ENCODE measurements at places on chromosomes 12 and 14. TPM values are rescaled to one million over a fixed set of nuclear protein-coding genes. Genes with fewer than 3 reads are reported as not detected.

The CRIP2 gene
- 120 TPM for total RNA-seq

The OR6C74 gene
- total RNA-seq: not detected

GRCh38 chr14:89178376-89178775 is 238.7 kb downstream of the FOXN3 start:
- DNase-seq: no peak

DNA sequence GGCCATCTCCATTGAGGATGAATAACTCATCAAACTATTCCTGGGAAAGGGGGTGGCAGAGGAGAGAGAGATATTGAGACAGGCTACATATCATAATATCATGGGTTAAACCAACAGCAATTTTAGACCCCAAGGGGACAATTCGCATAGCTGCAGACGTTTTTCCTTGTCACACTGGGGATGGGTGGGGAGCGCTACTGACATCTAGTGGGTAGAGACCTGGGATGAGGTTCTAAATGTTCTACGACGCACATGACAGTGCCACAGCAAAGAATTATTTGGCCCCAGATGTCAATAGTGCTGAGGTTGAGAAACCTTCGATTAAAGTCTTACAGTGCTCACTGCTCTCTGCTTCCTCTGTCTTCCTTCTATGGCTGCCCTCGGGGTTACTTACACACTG is 425.6 kb downstream of the NRXN3 start:
- DNase-seq: peak; percentile 3

DNA sequence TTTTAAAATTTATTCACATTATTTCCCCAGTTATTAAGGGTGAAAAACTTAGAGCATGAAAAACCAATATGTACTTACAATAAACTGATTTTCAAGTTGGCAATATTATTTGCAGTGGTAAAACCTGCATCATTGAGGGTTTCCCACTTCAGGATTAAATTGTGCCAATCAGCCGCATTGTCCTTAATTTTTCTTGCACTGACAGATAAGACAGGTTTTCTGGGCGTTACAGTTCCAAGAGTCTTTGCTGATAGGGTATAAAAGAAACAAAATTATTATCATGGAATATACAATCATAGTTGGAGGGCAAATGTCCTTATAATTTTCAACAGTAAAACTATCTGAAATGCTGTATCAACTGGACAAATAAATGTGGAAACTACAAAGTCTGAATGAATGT is 3.3 kb downstream of the CINP start:
- DNase-seq: no peak

DNA sequence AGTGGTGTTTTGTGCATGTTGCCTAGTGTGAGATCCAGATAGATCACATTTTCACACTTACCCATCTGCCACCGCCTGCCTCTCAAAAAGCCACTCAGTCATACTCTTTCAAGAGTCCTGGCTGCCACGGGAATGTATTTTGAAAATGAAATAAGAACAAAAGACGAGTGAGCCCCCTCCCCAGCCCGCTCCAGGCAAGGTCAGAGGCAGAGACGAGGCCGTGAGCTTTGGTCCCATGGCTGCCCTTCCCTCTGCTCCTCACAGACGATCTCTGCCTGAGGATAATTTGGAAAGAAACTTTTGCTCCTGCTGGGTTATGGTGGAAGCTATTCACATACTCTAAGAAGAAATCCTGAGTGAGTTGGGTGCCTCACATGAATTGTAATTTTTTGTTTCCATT is 924.3 kb downstream of the BCL11B start:
- DNase-seq: no peak

DNA sequence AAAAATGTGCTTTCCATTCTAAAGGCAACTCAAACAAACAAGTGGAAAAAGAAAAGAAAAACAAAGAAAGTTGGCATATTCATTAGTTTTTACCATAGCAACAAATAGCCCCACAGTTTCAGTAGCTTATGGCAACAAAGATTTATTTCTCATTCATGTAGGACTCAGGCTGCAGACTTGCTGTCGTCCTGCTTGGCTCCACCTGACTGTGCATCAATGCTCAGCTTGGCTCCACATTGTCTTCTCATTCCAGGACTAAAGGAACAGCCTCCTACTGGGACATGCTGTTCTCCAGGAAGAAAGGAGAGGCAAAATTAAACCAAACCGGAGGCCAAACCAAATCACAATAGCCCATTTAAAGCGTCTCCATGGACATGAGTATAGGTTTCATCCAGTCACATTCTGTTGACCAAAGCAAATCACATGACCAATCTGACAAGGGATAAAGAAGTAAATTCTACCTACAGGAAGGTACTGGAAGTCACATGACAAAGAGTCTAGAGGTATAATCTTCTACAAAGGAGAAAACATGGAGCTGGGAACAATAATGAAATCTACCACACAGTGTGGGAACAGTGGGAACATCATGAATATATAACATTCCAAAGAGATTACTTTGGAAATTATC is 222.5 kb downstream of the PIK3C2G start:
- no peak for DNase-seq

Measured in RPMI7951 (cell line).